ENCODE measurements at places on chromosomes 1 and 21.

DNA sequence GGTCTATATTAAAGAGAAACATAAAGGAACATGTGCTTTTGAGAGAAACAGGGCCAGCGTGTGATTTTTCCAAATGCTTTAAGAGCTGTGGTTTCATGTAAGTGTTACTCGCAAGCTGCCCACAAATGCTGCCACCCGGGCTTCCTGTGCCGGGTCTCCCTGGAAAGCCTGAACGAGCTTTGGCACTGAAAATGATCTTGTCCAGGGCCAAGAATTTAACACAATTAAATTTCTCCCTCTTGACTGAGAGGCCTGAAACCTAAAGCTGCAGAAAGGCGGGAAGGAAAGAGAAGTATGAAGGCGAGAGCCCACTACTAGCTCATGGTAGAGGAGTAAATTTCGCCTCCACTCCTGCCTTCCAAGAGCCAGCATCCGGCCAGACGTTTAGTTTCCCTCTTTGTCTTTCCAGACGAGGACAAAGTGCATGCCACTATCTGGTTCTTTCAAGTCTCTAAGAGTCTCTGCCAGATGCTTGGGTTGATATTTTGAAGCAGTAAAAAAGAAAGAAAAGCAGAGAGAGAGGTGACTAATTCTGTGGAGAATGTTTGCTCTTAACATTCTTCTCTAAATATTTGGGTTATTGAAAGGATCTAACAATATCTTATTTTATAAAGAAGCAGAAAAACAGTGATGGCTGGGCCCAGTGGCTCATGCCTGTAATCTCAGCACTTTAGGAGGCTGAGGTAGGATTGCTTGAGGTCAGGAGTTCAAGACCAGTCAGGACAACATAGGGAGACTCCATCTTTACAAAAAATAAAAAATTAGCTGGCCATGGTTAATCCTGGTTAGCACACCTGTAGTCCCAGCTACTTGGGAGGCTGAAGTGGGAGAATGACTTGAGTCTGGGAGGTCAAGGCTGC is 100.0 kb upstream of the HNRNPU start:
- no peak for DNase-seq

GRCh38 chr1:15343729-15344128 is 66.0 kb upstream of the EFHD2 start:
- DNase-seq, result no peak

DNA sequence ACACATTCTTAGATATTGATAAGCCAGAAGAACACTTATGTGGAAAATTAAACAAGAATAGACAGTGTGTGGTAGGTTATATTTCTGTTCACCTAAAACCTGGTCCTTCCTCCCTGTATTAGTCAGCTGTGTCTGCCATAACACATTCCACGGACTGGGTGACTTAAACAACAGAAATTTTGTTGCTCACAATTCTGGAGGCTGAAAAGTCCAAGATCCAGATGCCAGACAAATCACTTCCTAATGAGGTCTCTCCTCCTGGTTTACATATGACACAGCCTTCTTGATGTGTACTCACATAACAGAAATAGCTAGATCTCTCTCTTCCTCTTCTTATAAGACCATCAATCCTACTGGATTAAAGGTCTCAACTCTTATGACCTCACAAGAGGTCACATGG is 25.7 kb downstream of the JMJD4 start:
- DNase-seq, result no peak

GRCh38 chr21:27741736-27742135 is 774.8 kb upstream of the ADAMTS5 start:
- no peak for DNase-seq

DNA sequence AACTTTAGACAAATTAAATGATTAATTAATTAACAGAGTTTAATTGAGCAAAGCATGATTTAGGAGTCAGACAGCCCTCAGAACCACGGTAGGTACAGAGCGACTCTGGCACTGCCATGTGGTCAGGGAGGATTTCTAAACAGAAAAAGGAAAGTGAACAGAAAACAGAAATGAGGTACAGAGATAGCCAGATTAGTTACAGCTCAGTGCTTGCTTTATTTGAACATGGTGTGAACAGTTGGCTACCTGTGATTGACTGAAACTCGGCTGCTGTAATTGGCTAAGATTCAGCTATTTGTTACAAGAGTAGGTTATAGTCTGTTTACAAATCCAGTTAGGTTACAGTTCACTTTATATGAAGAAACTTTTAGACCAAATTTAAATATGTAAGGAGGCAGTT is 163.0 kb upstream of the TNR start:
- no peak for DNase-seq
